Central memory CD8-positive, alpha-beta T cell (primary cell): ENCODE measurements at places on chromosomes 4 and X.

GRCh38 chr4:105637408-105638176, 70.9 kb downstream of the INTS12 start:
- no peak for DNase-seq

GRCh38 chr4:117908306-117909207, 125.7 kb upstream of the NDST3 start:
- no peak for DNase-seq

- DNase-seq = no peak
Measured at GRCh38 chr4:26141911-26142638, 178.7 kb upstream of the RBPJ start.

DNA sequence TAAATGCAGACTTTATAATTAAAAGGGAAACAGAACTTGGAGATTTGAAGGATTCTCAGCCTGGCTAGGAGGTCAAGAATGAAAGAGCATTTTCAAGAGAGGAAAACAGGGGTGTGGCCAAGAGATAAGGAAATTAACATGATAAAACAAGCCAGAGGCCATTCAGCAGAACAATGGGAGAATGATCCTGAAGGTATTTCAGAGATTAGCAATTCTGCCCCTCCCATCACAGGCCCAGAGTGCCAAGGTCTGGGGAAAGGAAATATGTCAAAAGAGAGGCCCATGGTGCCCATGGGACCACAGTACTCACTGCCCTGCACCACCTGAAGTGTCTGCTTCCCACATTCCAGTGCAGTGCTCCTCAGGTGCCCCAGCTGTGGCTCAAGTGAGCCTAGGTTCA, 188.5 kb upstream of the STS start:
- DNase-seq = no peak

DNA sequence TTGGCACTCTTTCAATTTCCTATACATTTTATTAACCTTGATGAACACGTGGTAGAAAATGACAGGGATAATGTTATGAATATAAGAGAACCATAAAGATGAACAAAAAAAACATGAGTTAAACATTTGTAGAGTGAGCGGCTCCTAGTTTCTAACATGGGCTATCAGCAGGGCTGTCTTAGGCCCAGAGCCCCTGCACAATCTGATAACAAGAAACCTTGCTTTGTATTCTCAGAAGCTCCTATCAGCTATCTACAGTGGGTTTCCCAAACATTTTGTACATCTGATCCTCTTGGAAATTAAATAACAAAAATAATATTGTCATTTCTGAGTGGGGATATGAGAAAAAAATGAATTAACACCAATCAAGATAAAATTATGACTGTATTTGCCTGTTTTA, 10.6 kb upstream of the RBPJ start:
- no peak for DNase-seq

DNA sequence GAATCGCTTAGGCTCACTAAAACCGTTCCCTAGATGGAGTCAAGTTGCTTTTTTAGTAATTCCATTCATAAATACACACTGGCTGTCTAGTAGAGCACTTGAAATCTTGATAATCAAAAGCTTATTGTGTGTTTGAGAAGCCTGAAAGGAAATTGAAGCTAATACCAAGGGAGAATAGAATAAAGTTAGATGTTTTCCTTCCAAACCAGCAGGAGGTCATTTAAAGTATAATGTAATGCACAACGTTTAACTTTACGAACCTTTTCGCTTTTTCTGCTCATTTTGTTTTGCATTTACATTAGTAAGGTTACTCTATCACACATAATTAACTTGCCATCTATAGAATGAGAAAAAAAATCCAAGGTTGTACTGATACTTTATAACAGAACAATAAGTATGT, 440.9 kb downstream of the NKX6-1 start:
- no peak for DNase-seq
